ENCODE measurements at places on chromosomes 12 and 14.

DNA sequence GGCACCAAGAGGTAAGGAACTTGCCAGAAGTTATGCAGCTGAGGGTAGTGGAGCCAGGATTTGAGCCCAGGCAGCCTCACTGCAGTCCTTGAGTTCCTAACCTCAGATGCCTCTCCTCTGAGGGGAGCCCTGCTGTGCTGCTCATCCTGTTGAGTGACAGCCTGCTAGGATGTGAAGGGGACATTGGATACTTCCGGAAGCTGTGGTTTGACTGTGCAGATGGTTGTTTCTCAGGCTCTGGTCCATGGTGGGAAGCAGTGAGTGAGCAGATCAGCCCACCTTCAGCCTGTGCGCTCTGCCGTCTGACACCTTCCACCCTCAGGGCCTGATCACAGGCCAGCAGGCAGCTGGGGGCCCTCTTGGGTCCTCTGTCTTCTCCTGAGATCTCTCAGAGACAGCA lies 253.2 kb downstream of the CACNA1C start:
- H3K4me1 ChIP-seq = no peaks in the 10 kb centered on the region
- peaks cover 37% of the 10 kb centered on the region for H3K27me3 ChIP-seq
- no peak overlapping the region for H3K4me3 ChIP-seq
- H3K27ac ChIP-seq = no peak overlapping the region
- no peak for DNase-seq

DNA sequence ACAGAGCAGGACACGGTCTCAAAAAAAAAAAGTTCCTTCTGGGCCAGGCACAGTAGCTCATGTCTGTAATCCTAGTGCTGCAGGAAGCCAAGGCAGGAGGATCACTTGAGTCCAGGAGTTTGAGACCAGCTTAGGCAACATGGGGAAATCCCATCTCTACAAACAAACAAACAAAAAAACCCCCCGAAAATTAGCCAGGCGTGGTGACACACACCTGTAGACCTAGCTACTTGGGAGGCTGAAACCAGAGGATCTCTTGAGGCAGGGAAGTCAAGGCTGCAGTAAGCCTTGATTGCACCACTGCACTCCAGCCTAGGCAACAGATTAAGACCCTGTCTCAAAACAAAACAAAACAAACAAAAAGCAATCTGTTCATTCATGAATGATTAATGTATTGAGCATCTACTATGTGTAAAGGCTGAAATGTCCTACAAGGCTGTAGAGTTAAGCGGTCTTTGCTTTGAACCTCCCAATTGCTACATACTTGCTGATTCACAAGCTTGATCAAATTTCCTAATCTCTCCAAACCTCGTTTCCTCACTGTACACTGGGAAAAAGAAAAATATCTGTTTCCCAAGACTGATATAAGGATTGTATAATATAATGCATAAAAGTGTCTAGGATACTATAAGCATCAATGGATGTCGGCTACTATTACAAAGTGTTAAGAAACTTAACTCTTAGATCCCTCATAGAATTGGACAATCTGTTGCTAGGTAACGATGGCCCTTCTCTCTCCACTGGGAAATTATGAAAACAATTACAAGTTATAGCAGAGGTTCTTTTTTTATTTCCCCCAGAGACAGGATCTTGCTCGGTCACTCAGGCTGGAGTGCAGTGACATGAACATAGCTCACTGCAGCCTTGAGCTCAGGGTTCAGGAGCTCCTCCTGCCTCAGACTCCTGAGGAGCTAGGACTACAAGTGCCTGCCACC lies 7.9 kb upstream of the RILPL2 start:
- no peaks in the 10 kb centered on the region for H3K27me3 ChIP-seq
- peaks cover 12% of the 10 kb centered on the region for H3K4me1 ChIP-seq
- no peak overlapping the region for H3K27ac ChIP-seq

GRCh38 chr12:71195338-71195896 lies 37.6 kb upstream of the TSPAN8 start:
- DNase-seq = no peak
- H3K36me3 ChIP-seq = peaks cover 2% of the 10 kb centered on the region
- peak overlapping the region; percentile 13 for H3K4me3 ChIP-seq
- peaks cover 32% of the 10 kb centered on the region for H3K4me1 ChIP-seq
- H3K27me3 ChIP-seq = no peaks in the 10 kb centered on the region

DNA sequence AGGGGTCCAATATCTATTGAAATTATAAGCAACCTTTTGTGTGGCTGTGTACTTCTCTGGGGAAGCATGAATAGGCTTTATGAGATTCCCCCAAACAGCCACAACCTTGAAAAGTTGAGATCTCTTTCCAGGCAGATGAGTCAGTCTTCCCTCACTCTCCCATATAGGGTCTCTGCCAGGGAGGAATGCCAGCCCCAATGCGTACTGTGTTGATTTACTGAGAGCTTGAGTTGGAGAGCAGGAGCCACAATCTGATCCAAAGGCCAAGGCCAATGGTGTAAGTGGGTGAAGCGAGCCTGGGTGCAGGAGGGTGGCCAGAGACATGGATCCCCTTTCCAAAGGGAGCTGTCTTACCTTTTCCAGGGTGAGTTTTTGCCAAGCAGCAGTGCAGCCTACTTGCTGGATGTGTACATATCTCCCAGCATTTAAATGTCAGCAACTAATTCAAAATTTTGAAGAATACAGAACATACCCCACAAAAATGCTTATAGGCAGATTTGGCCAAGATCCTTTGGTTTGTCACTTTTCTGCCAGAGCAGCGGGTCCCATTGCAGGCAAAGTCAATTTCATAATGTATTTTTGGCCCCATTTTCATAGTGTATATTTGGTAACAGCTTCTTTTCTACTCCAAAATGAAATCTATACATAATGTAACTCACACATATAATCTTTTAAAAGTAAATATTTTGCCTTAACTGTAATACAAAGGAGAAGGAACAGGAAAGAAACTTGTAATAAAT lies 88.2 kb downstream of the TBC1D30 start:
- H3K4me1 ChIP-seq = peaks cover 16% of the 10 kb centered on the region
- no peak for DNase-seq
- H3K4me3 ChIP-seq = no peak overlapping the region
- no peak overlapping the region for H3K27ac ChIP-seq

DNA sequence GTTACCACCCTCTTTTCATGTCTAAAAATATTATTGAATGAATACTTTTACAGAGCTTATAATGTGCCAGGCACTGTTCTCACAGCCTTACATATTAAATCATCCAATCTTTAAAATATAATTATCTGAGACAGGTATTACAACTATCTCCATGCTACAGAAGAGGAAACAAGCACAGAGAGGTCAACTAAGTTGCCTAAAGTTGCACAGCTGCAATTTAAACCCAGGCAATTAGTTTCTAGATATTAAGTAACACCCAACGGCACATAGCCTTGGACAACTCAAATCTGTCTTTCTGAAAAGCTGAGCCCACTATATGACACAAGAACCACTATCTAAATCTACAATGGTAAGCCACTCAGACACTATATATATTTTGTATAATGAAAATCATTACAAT lies 92.6 kb downstream of the SLC2A13 start:
- no peaks in the 10 kb centered on the region for H3K27me3 ChIP-seq
- no peak for DNase-seq
- H3K4me1 ChIP-seq = no peaks in the 10 kb centered on the region
- H3K4me3 ChIP-seq = no peak overlapping the region
- no peak overlapping the region for H3K27ac ChIP-seq

GRCh38 chr12:98355322-98355721 lies 160.1 kb upstream of the TMPO start:
- H3K27me3 ChIP-seq = peaks cover 4% of the 10 kb centered on the region
- no peaks in the 10 kb centered on the region for H3K36me3 ChIP-seq
- DNase-seq = no peak
- no peak overlapping the region for H3K27ac ChIP-seq
